ENCODE measurements at places on chromosomes 1 and 21.

DNA sequence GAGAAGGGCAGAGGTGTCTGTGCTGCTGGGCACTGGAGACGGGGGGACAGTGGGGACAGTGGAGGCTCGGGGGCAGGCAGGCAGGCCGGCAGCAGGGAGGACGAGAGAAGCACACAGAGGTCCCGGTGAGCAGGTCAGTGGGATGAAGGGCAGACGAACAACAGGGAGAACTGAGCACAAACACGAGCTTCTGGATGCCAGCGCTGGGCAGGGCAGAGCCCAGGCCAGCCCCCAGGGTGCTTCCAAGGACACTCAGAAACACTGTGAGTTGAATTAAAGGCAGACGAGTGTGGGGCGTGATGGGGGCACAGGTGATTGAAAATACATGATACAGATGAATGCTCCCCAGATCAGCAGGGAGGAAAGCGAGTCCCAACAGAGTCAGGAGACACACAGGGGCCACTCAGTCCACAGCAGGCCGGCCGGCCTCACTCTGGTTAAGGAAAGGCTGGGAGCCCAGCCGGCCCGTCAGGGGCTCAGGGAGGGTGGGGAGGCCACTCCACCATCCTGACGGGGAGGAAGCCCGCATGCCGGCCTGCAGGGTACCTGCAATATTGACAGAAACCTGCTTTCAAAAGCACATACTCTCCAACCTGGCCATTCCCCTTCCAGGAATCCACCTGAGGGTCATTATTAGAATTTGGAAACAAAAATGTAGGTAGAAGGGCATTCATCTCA is 14.1 kb downstream of the SLC19A1 start:
- peak; percentile 10 for DNase-seq

DNA sequence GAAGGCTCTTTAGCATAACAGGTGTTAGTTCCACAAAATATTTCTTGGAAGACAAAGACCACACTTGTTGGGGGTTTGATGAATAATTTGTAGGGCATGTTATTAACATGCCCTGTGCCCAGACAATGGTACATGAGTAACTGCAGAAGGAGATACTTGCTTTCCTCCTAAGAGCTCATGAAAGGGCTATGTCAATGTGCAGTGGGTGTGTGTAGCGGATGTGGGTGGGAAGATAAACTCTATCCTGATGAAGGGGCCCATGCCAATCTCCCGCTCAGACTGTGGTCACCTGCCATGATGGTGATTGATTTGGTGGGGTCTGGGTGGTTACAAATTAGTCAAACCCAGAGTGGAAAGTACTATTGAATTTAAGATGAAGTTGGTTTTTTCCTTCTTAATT is 69.8 kb upstream of the DNAH14 start:
- DNase-seq: no peak

DNA sequence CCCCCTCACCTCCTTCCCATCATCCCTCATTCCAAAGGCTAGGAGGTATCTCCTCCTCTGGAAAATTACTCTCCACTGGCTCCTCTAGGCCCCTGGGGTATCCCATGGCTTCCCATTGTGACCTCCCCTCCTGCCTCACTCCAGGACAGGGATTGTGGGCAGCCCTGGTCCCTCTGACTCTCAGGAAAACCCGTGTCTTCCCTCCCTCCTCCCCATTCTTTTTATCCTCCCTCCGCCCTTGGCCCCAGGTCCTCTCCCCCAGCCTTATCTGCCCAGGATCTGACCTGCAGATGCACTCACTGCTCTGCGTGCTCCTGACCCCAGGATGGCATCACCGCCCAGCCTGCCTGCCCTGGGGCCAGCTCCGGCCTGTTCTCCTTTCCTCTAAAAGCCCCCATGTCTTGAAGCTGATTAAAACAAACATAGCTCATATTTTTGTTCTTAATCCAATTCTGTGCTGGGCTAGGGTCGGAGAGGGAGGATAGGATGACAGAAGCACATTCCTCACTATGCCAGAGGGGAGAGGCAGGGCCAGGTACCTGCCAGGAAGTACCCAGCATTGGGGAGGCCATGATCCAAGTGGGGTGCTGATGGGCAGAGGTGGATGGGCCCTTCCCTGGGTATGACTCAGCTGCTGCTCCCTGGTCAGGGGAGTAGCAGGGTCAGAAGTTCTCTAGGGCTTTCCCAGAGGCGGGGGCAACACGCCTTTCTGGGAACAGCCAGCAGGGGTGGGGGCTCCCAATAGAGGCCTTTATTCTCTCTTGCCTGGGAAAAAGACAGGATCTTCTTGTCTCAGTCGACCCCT is 13.8 kb upstream of the UBL4B start:
- DNase-seq: no peak

DNA sequence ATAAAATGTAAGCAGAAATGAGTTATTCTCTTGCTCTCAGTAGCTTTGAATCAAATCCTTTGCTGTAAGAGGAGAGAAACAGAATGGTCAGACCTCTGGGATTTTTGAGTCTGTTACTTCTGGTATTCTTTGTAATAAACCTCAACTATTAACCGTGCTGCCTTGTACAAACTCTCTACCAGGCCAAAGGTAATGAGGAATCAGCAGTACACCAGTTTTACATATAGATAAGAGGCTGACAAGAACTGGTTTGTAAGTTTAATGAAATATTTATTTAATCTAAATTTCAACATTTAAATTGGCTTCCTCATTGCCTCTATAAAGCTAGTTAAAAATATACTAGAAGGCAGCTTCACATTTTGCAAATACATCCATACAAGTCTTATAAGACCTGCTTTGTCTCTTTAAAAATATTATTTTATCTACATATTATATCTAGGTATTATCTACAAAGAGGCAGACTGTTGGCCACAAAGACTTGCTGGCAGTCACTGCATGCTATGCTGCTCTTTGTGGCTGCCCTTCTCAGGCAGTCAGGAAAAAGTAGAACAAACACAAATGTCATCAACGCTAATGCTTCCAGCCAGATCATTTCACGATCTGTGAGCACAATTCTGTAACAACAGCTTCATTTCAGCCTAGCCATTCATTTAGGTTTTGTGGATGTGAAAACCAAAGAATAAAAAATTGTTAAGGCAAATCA is 173.0 kb downstream of the GABPA start:
- no peak for DNase-seq

- DNase-seq: no peak
Observed at GRCh38 chr1:33294071-33295010, 26.6 kb downstream of the A3GALT2 start.

GRCh38 chr1:8409106-8409505 is 91.2 kb downstream of the SLC45A1 start:
- DNase-seq: no peak

GRCh38 chr1:152941037-152941711 is 5.8 kb upstream of the SPRR5 start:
- no peak for DNase-seq

- no peak for DNase-seq
Observed at GRCh38 chr21:42505090-42505726, 8.4 kb upstream of the SLC37A1 start.

DNA sequence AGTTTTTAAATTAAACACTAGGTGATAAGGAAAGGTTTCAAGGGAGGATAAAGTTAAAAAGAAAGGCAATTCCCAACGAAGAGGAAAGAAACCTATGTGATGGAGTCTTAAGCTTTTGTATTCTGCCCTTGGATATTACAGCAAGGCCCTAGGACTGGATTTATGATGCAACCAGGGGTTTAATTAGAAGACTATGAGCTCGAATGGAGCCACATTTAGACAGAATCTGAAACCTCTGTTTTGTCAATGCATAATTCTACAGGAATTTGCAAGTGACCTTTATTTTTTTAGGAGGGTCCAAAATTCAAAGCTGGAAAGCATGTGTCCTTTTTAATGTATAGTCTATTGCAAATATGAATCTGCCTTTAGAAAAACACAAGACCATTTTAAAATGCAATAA is 37.9 kb downstream of the TGFB2 start:
- DNase-seq: no peak

- DNase-seq: no peak
Observed at GRCh38 chr1:24635195-24635843, 7.8 kb upstream of the SRRM1 start.

- peak; percentile 85 for DNase-seq
Observed at GRCh38 chr1:203039609-203040512, 13.6 kb downstream of the PPFIA4 start.

DNA sequence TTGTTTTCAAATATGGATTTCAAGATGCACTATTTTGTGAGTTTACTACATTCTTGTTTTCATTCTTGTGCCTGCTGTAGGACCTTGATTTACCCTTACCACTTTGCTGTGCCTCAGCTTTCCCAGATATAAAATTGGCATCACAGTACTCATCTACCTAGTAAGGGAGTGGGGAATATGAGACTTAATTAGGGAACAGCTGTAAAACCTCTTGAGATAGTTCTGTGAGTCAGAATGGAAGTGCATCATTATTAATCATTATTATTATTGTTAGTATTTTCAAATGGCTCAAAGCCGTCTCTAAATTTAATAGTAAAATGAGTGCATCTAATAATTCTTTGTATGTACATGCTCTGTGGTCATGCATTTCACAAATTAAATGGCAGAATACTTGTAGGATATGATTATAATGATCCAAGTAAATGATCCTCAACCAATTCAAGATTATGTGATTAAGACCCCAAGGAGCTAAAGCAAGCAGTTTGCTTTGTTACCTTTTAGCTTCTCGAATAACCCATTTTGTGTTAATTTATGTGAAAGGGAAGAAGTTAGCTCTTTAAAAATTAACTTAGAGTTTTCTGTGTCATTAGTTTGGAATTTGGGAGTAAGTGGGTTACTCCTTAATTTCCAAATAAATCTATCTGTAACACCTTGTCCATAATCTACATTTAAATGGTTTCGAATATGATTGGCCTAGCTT is 155.4 kb downstream of the NFIA start:
- no peak for DNase-seq

DNA sequence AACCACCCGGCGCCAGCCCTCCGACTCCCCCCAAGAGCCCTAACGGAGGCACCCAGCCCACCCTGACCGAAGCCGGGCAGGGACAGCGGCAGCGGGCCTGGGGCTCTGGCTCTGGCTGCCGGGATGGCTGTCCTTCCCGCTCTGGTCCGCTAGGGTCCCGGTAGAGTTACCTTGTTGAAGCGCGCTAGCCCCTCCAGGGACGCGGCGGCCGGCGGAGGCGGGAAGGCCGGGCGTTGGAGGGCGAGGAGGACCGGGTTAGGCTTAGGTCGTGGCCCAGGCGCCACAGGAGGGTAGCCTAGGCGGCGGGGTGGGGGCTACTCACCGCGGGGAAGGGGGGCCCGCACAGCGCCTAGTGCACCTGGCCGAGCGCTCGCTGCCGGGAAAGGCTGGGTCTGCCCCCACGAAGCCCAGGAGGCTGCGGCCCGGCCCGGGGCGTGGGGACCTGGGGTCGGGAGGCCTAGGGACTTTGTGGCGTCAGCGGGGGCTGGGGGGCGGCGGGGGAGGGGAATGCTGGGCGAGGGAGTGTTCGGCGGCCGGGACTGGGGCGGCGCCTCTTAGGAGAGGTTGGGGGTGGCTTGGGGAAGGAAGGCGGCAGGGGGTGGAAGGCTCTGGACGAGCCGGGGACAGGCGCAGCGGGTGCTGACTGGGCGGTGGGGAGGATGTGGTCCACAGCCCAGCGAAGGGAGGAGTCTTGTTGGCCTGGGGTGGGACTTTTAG is at the start of gene TRIM17:
Gene TRIM17 (minus strand): TSS at position 645 of the 717 bp plus-strand sequence. CDS start 1,789 bp downstream, outside the sequence.
- peak; percentile 84 for DNase-seq

- DNase-seq: no peak
Observed at GRCh38 chr1:16119504-16119903, 36.4 kb downstream of the EPHA2 start.

DNA sequence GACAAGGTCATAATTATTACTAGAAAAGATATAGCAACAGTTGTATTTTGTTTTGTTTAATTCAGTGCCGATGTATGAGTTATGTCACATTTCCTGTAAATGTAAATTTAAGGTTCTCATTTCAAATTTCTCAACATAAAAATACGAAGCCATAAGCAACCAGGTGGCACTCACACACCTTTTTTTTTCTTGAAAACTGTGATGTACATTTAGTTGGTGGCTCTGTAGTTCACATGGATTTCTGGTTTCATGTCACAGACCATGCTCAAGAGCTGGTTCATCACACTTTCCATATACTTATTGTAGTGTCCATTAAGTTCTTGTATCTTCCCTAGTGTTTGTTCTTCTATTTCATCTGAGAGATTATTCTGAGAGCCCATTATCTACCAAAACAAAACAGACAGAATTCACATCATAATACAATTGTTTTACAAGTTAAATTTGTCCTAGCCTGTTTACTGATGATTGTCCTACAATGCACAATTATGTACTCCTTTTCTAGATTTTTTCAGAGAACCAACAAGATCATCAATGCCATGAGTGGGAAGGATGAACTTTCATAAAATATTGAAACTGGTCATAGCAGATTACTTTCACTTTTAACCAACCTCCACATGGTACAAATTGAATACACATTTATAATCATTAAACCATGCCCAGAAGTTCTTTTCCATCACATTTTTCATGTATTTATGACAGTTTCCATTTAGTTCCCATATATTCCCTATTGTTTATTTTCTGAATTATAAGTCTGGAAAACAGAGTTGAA is 17.1 kb downstream of the ATP6V1G3 start:
- DNase-seq: no peak

DNA sequence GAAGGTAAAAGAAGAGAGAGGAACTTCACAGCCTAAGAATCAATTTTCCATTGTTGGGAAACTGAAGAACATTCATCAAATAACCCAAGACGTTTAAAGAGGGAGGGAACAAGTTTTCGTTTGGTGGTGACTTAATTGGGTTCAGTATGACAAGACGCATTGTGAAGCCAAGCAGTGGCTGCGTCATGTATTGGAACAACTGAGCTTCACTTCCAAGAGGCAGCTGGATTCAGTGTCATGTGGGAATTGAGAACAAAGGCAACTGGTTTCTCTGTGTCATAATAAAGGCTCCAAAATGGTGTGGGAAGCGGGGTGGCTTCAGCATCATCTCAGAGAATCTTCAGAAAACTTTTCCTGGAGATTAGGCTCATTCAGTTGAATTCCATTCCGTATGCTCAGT is 29.8 kb upstream of the RC3H1 start:
- DNase-seq: no peak

DNA sequence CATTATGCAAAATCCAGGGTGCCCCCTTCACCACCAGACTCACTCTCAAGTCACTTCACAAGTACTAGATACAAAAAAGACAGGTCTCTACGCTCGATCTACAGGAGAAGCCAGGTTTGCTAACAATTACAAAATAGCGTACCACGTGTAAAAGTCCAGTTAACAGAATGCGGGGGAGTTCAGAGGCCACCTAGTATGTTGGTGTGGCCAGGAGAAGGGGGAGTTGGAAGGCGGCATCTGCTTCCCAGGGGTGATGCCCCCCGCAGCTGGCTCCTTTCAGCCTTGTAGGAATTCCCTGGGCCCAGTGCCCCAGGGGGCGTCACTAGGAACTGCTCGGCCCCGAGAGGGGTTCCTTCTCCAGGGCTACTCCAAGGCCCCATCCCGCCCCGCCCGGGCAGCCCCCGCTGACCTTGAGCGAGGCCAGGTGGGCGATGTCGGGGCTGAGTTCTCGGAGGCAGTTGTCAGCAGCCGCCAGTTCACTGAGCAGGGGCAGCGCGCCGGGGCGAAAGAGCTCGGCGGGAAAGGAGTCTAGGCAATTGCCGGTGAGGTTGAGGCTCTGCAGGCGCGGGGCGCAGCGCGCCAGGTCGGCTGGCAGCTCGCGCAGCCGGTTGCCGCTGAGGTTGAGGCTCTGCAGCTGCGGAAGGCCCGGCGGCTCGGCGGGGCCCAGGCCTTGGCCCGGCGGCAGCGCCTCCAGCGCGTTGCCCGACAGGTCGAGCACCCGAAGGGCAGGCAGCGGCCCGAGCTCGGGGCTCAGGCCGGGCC is 664 bp downstream of the LRRC47 start:
- DNase-seq: no peak

- no peak for DNase-seq
Observed at GRCh38 chr1:178571807-178572206, 58.9 kb downstream of the TEX35 start.
